ENCODE measurements at places on chromosomes 6 and 20.

GRCh38 chr6:32968867-32969684 is 682 bp downstream of the BRD2 start:
- DNase-seq, result no peak

- DNase-seq, result no peak
Measured at GRCh38 chr6:105810105-105810921, 275.8 kb upstream of the PRDM1 start.

DNA sequence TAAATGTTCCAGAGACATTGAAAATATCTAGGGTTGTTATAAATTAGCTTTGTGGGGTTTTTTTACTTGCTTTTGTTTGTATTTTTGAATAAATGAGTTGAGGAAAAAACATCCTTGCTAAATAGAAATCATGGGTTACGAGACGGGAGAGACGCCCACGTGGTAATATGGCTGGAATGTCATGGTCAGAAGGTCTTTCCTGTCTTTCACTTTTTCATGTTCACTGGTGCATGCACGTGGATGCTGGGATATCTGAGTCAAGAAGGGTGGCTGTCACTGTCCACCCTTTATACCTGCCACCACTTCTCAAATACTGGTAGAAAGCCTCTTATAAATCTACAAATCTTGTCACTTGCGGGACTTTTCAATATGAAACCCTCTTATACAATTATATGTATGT is 258.7 kb upstream of the AGPAT4 start:
- DNase-seq, result no peak

GRCh38 chr6:161139766-161140553 is 133.9 kb downstream of the AGPAT4 start:
- no peak for DNase-seq

DNA sequence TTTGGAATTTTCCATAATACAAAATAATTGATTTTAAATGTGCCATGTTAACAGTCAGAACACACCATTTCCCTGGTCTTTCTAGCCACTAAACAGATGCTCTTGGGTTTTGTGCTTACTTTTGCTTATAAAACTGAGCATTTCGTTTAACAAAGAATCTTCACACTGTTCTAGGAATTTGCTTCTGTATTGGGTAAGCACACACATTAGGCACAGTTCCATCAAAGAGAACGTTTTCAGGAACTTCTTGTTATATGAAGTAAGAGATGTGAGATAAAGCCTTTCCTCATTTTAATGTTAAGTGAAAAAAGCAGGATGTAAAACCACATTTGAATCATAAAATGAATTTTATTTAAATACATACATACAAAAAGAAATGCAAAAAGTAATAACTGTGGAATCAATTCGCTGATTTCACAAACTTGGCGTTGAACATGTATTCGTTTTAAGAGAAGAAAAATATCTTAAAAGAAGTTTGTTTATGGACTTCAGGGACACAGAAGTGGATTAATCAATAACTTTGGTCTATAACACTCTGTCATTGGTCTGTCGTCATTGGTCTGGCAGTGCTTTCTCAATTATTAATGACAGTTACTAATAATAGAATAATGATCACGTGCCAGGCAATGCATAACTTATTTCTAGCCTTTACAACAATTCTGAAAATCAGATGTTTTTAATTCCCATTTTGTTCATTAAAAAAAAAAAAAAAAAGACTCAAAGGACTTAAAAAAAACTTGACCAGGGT is 199.9 kb upstream of the PRDM1 start:
- no peak for DNase-seq

- no peak for DNase-seq
Measured at GRCh38 chr6:90110971-90111370, 185.7 kb downstream of the BACH2 start.

DNA sequence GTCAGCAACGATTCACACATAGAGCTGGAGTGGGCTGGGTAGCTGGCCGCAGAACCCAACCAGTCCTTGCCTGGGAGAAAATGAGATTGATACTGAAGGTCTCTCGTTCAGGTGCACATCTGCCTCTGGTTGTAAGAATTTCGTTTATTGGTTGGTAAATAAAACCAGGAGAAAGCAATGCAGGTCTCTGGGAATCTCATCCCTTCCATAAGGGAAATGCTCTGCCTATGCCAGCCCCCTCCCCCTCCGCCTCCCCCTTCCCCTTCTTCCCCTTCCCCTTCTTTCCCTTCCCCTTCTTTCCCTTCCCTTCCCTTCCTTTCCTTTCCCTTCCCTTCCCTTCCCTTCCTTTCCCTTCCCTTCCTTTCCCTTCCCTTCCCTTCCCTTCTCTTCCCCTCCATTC is 107.3 kb downstream of the DTD1 start:
- DNase-seq, result no peak
